Naive B cell (primary cell): ENCODE measurements at places on chromosomes 1 and 21.

DNA sequence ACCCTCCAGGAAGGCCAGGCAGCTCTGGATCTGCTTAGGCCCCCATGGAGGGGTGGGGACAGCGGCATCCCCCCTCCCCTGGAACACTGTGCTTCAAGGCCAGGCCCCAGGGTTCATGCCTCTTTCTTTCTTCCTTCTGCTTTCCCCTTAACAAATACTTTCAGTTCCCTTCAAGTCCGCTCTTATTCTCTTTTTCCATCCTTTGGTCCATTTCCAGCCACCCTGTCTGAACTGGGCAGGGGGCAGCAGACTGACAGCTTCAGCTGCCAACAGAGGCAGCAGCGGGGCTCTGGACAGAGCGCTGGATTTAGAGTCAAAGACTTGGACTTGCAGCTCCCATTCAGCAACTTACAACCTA, 1.1 kb upstream of the CD244 start:
- no peak for DNase-seq

DNA sequence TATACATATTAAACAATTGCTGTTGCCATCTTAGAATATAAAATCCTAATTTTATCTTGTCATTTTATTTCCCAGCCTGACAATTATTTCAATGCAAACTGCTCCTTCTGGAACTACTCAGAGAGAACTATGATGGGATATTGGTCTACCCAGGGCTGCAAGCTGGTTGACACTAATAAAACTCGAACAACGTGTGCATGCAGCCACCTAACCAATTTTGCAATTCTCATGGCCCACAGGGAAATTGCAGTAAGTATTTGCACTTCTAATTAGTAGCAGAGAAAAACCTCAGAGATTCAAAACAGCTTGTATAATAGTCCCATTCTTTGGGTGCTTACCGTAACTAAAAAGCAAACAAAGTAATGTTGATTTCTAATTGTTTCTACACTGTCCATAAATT, 167.2 kb downstream of the ADGRL2 start:
- DNase-seq = no peak

- DNase-seq = no peak
These were observed 37.7 kb downstream of the CSMD2 start for GRCh38 chr1:34127006-34128000.

DNA sequence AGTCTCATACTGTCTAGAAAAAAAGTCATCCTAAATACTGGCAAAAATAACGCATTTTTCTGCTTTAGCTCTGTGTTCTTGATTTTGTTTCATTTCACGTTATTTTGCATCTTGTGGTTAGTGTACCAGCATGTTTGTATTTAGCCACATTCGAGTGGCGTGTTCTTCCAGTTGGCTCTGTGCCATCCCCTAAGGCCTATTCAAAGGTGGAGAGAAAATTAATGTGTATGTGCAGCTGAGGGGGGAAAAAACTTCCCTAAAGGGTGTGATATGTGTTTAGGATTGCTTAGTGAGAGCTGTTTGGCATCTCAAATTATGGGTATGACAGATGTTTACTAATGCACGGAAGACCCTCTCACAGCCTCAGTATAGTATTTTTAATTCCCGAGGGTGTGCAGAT, 12.1 kb downstream of the DNAJC16 start:
- DNase-seq = no peak

- no peak for DNase-seq
These were observed 906.3 kb upstream of the ADGRL4 start for GRCh38 chr1:79912813-79913212.

GRCh38 chr1:91913018-91913417, 27.1 kb upstream of the TGFBR3 start:
- no peak for DNase-seq

DNA sequence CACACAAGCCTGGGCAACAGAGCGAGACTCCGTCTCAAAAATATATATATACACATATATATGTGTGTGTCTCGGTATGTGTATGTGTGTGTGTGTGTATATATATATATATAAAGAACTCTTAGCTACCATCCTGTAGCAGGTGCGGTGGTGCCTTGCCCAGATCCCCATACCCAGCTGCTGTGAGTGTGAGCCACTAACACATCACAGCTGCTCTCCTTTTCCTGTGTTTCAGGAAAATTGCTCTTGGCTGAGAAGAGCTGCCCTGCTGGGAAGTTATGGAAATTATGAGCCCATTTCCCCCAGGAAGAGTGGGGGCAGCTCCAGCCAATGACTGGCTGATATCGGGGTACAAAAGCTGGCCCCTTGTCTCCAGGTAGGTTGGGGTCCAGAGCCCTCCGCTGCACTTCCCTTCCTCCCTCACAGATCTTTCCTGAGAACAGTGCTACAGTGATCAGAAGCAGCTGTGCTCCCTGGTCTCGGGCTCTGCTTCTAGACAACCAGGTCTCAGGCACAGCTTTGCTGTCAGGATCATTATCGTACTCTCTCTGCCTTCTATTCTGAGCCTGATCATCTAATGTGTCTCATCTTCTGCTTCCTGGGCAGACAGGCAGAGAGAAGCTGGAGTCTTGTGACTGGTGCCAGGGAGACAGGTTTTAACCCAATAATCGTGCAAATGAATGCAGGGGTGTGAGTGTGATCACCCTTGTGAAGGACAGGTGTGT, 109.6 kb upstream of the ZNF678 start:
- no peak for DNase-seq

- DNase-seq = no peak
These were observed 7.6 kb downstream of the SLC19A2 start for GRCh38 chr1:169478094-169478672.

GRCh38 chr1:209652873-209653401, 712 bp upstream of the LAMB3 start:
- no peak for DNase-seq

DNA sequence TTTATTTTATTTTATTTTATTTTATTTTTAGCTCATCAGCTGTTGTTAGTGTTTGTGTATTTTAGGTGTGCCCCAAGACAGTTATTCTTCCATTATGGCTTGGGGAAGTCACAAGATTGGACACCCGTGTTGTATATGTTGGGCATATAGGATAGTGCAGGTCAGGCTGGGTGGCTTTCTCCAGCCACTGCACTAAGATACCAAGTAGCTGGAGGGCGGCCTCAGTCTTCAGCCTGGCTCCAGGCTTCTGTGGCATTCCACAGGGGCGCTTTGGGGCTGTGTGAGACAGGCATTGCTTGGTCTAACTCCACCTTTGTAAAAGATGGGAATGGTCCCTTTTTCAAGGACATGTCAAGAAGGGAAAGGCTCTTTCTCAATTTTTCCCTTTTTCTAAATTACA, 16.5 kb downstream of the RRP1B start:
- DNase-seq = no peak

DNA sequence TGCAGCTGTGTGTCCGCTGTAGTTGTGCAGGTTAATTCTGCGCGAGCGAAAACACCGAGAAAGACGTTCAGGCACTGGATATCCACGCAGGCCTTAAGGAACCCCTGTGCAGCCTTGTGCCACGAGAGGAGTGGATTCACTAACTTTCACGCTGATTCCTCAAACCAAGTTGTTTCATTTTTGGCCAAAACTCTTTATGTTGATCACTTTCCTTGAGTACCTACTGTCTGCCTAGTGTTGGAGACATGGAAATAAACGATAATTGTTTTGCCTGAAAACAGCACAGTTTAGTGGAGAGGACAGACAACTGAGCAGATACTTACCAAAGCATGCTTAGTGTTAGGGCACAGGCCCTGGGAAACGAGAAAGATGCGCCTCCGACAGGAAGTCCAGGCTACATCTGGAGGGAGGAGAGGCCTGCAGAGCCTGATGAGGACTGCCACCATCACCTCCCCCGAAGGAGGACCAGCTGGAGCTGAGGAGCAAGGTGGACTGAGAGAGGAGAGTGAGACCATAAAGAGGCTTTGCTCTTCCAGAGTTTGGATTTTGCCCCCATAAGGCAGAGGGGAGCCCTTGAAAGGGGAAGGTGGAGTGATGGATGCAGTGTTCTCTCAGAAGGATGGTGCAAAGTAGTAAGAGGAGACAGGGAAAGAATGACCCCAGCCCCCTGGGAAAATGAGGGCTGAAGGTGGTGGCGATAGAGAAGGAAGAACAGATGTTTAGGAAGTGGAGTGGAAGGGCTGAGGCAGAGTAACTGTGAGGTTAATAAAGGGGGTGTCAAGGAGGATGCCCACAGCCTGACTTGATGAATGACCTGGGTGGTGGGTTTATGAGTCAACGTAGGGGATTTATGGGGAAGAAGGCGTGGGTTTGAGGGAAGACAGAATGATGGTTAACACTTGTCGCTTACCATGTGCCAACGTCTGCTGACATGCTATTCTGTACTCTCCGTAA, 956 bp upstream of the SCAF4 start:
- DNase-seq = no peak

DNA sequence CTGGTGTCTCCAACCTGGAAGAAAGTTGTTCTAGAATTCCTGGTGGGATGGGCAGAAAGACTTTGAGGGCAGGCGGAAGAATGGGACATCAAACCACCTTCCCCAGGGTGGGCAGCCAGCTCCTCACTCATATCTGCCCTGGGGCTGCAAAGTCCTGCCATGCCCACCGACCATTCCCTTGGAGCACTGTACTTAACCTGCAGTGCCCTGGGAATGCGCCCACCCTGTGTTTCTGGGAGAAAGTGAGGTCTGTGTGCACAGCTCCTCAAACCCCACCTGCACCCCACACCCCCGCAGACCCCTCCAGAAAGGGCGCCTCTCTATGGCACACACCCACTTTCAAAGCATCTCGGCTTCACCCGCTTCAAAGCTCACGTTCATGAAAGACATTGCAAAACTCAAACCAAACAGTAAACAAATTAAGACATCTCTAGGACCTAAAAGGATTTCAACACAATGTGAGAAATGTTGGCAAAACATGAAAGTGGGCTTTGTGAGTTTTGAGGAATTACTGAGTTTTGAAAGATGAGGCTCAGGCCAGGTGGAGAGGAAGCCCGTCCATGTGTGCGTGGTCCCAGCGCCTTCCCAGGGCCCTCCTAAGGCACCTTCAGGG, 25.1 kb downstream of the KRTAP10-1 start:
- DNase-seq = no peak

DNA sequence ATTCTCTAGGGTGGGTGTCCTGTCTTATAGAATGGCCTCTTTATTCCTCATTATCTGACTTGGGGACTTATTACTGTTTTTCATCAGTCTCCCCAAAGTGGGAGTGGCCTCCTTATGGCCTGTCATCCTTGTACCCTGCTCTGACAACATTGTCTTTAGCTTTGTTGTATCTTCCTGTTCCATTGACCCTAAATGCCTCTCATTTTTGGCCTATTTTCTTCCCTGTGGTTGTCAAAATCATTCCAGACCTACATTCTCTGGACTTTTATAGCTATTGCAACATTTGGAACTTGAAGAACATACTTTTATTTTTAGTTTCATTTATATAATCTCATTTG, 9.7 kb downstream of the SFT2D2 start:
- DNase-seq = no peak

- DNase-seq = no peak
These were observed 13.5 kb downstream of the KCNK1 start for GRCh38 chr1:233627376-233627775.

GRCh38 chr1:157000686-157001085, 44.9 kb downstream of the ARHGEF11 start:
- no peak for DNase-seq

GRCh38 chr1:43930949-43931275, 2.7 kb upstream of the ARTN start:
- no peak for DNase-seq

- no peak for DNase-seq
These were observed 5.0 kb downstream of the TAS1R2 start for GRCh38 chr1:18854331-18855025.

GRCh38 chr1:230109895-230110667, 43.0 kb downstream of the GALNT2 start:
- peak; percentile 44 for DNase-seq

GRCh38 chr1:99751877-99752504, 14.4 kb downstream of the FRRS1 start:
- DNase-seq = no peak

- DNase-seq = no peak
These were observed 738.0 kb downstream of the PTPRU start for GRCh38 chr1:29974316-29974724.

DNA sequence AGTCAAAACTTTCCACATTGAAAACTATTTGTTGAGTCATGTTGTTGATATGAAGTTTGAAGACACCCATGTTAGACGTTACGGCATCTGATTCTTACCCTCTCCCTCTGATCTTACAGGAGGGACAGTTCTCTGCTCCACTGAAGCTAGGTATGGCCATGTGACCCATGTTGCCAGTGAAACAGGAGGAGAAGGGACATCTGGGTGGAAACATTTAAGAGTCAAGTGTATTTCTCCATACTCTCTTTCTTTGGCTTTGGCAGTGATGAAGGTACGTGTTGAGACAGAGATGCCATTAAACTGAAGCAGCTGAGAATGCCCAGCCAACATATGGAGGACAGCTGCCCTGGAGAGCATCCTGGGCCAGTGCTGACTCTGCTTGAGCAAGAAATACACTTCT, 198.4 kb upstream of the PTGFR start:
- DNase-seq = no peak
